ENCODE measurements at places on chromosomes 2 and 18. TPM values are rescaled to one million over a fixed set of nuclear protein-coding genes. Genes with fewer than 3 reads are reported as not detected.

CGREF1 gene
- total RNA-seq: 0.28 TPM

ASAP2 gene
- 17.1 TPM for total RNA-seq

CIB4 gene
- not detected for total RNA-seq

DPP4 gene
- 256 TPM for total RNA-seq

NDUFV2 gene
- 178 TPM for total RNA-seq

TLX2 gene
- total RNA-seq: not detected

C2orf80 gene
- not detected for total RNA-seq

ADRA2B gene
- total RNA-seq: 0.87 TPM

ALPG gene
- 0.16 TPM for total RNA-seq

HES6 gene
- 17.8 TPM for total RNA-seq

RAB27B gene
- 13.1 TPM for total RNA-seq

GDF7 gene
- 0.37 TPM for total RNA-seq

GRP gene
- total RNA-seq: 2.6 TPM

DNMT3A gene
- total RNA-seq: 49.5 TPM

DNA sequence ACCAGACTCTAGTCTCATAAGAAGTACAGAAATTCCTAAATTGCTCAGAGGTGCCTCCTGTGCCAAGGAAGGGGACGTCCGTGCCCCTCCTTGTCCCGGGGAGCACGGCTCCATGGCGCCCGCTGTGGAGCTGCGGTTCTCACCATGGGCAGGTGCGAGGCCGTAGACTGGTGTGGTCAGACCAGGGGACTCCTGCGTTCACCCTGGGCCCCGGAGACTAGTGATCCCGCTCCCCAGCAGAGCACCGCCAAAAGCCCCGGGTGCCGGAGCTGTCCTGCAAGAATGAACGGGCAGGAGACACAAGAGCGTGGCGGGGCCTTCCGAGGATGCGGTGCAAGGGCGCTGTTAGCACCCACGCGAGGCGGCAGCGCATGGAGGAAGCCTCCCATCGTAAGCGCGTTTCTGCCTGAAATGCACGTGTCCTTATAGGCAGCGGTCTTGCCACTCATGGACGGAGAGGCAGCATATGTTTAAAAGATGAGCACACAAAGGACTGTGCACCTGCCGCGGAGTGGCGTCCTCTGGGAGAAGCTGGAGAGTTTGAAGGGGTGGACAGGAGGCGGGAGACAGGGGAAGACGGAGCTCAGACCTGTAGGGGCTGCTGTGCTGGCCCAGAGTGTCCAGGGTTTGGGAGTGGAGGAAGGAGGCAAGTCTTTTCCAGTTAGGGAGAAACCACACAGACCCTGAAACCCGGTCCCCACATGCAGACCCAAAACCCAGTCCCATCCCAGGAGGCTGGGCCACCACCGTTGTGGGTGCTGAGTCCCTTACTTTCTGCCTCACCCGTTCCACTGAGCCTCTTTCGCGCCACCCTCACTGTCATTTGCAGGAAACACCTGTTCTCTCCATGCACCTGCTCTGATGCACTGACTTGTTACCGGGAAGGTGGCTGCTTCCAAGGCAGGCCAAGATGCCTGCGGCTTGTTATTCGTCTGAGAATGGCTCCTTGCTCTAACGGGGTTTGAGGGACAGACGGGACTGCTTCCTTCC is 7.5 kb upstream of the KCNG2 start:
- DNase-seq: no peak

GRCh38 chr2:195313962-195314361 is 343.1 kb upstream of the SLC39A10 start:
- DNase-seq: no peak

- DNase-seq: no peak
Measured at GRCh38 chr18:49851624-49852023, 38.3 kb upstream of the ACAA2 start.

- no peak for DNase-seq
Measured at GRCh38 chr2:207409517-207409916, 120.2 kb upstream of the CREB1 start.

DNA sequence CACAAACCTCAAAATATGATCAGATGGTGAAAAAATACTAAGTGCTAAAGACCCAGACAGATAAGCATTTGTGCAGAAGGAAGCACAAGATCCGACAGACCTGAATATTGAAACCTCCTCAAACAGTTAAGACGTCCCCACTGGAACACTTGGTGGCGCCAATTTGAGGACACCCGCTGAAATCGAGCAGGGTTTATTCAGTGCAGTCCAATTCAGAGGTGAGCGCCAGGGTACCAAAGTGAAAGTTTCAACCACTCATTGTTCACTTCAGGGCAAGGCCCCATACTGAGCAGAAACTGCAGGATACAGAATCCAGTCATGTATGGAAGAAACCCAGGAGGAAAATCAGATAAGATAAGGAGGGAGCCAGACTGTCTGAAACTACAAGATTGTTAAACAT is 417.6 kb downstream of the LRRTM4 start:
- DNase-seq: no peak

GRCh38 chr2:7777668-7778067 is 860.5 kb downstream of the RNF144A start:
- no peak for DNase-seq

- DNase-seq: no peak
Measured at GRCh38 chr2:234091883-234092282, 41.4 kb downstream of the SPP2 start.

GRCh38 chr2:106115250-106115649 is 78.9 kb downstream of the UXS1 start:
- peak; percentile 43 for DNase-seq

DNA sequence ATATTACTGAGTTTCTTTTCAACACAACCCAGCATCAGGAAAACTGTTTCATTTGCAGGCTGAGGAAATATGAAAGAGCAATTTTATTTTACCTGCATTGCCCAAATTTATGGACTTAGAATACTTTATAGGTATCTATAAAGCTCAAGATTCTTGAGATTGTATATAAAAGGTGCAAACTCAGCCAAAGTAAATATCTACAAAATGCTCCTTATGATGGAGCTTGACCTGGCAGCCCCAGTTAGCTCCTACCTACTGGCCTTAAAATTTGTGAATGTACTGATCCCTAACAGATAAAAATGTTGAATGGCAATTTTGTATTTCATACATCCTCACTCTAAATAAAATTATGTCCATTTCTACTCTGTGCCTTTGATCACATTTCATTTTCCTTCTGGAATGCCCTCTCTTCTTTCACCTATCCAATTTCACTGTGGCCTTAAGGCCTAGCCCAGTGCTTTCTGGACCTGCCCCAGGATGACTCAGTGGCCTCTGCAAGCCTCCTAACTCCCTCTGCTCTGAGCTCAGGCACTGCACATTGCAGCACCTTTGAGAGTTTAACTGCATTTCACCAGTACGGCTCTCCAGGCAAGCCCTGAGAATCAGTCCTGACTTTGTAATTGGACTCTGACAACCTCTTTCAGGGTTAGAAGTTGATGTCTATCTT is 125.9 kb downstream of the ANTXR1 start:
- DNase-seq: peak; percentile 27

DNA sequence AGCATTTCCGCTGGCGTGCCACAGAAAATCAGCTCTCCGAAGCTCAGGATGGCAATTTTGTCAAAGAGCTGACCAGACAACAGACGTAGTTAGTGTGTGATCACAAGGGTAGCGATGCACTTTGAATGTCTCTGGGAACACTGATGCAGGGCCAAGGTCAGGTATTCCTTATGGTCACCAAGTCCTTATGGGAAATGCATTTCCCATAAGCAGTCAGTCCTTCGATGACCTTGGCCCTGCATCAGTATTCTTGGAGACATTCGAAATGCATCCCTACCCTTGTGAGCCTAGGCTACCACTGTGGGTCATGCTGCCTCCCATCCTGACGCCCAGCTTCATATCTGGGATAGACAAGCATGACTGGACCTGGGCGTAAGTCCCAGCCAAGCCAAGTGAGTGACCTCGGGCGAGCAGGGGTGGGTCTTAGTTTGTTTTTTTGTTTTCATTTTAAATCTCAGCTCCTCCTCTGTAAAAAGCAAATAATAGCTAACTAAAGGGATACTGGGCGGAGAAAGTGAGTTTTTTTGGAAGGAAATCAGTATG is 13.6 kb downstream of the ABCG5 start:
- no peak for DNase-seq

DNA sequence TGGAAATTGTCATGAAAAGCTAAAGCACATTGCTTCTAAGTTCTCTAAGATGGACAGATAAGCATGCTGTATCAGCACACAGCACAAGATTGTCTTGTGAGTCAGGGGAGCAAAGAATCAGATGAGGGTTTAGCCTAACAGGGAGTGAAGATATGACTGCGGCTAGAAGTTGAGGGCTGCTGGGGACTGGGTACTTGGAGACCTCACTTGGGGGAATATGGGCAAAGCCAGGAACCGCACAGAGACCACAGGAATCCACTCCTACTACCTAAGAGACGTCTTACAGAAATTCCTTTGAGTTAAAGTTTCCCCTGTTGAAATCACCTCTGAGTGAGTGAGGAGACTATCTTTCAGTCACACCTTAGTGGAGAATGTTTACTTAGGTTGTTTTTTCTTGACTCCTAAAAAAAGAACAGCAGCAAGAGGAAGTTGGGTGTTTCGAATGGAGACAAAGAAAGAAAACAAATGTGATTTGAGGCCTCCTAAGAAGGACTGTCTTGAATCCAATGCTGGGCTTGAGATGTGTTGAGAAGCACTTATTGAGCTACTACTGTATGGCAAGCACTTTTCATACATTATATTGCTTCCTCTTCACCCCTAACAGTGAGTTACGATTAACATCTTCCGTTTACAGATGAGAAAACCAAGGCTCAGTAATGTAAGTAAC is 100.7 kb downstream of the ANKRD44 start:
- DNase-seq: peak; percentile 26

DNA sequence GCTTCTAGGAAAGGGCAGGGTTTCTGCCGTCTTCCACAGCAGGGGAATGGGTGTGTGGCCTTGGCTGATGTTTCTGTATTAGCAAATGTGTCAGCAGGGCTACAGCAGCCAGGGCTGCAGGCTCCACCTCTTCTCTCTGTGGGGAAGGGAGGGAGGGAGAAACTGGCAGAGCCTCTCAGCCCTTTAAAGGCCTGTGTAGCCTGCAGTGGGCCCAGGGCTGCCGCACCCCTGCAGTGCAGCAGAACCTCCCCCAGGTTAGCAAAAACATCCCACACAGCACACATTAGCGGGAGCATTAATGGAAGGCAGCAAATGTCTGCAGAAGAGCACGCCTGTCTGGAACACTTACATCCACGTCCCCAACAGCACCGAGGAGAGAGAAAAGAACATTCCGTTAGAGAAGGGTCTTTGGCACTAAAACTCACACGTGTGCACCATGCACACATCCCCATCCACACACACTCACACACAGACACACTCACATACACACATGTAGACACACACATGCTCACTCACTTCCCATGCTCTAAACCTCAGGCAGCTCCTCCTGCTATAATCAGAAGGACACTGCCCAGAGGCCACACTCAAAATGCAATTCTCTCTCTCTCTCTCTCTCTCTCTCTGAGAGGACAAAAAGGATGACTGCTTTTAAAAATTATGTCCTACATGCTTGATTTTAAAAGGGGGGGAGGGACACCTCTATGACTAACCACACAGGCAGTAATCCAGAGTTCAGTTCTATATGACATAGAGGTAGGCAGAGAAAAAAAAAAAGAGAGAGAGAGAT is 24.1 kb downstream of the MRPL35 start:
- DNase-seq: peak; percentile 66

- DNase-seq: peak; percentile 19
Measured at GRCh38 chr2:179558010-179558934, 293.6 kb upstream of the SESTD1 start.

GRCh38 chr18:11411048-11411447 is 198.3 kb upstream of the SLC35G4 start:
- no peak for DNase-seq

- no peak for DNase-seq
Measured at GRCh38 chr2:204722691-204723090, 177.4 kb downstream of the PARD3B start.

- DNase-seq: no peak
Measured at GRCh38 chr2:38698467-38699003, 32.6 kb downstream of the GALM start.

- no peak for DNase-seq
Measured at GRCh38 chr18:66682855-66683322, 79.0 kb upstream of the CDH19 start.

- DNase-seq: no peak
Measured at GRCh38 chr2:69560147-69560482, 83.4 kb downstream of the AAK1 start.

DNA sequence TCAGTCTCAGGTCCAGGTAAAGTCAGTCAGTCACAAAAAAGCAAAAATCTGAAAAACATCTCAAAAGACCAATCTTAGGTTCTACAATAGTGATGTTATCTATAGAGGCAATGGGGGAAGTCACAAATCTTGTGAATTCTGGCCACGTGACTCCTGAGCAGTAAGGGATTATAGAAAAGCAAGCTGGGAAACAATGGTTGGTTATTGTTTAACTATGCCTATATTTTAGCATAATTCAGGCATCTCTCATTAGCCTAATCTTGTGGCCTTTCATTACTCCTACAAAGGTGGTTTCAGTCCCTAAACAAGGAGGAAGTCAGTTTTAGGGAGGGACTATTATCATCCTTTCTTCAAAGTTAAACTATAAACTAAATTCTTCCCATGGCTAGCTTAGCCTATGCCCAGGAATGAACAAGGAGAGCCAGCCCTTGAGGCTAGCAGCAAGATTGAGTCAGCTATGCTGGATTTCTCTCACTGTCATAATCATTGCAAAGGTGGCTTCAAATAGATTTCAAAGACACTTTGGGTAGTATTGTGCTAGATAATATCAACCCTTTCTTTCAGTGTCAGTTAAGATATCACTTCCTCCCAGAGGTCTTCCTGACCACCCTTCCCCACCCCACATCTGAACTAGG is 56.4 kb upstream of the ITGA6 start:
- DNase-seq: no peak

DNA sequence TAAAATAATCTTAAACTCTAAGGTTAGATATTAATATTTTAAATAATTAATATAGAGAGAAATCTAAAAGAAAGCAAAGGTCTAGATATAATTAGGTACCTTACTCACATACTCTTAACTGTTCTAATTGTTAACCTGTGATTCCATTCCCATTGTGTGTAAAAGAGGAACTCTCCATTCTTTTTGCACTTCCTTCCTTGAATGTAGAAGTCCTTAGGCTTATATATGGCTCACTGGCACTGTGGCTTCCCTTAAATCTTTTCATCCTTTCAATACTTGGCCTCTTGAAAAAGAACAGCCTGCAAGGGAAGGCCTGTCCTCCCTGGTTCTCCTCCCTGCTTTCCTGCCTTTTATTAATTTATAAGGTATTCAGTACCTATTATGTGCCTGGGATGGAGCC is 182.8 kb upstream of the FOSL2 start:
- DNase-seq: no peak

GRCh38 chr2:96870626-96871255 is 861 bp upstream of the SEMA4C start:
- peak; percentile 58 for DNase-seq

GRCh38 chr2:86337244-86337835 is at the start of gene REEP1:
Gene REEP1, minus strand, starts transcription at chr2:86337626. Its CDS starts 116 bp downstream, at chr2:86337510.
- DNase-seq: peak; percentile 69

GRCh38 chr2:222298001-222298310 is 842 bp downstream of the PAX3 start:
- no peak for DNase-seq

GRCh38 chr2:43708178-43708577 is 31.9 kb upstream of the C1GALT1C1L start:
- no peak for DNase-seq

All from hepatocyte (in vitro differentiated cells).